GM20000 (cell line): ENCODE measurements at places on chromosomes 11 and 22.

- no peak for DNase-seq
Observed at GRCh38 chr11:42951266-42951665, 360.5 kb upstream of the API5 start.

DNA sequence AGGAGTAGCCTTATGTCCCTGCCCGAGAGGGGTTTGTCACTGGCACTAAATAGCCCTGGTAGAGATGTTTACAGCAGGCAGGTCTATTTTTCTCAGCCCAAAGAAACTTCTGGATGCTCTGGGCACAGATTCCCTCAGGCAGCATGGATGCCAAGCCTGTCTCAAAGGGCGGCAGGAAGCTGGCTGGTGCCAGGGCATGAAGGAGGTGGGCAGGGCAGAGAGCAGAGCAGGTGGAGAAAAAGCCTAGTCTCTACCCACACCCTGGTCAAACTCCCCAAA lies 4.1 kb upstream of the GAS2L1 start:
- DNase-seq, result no peak

DNA sequence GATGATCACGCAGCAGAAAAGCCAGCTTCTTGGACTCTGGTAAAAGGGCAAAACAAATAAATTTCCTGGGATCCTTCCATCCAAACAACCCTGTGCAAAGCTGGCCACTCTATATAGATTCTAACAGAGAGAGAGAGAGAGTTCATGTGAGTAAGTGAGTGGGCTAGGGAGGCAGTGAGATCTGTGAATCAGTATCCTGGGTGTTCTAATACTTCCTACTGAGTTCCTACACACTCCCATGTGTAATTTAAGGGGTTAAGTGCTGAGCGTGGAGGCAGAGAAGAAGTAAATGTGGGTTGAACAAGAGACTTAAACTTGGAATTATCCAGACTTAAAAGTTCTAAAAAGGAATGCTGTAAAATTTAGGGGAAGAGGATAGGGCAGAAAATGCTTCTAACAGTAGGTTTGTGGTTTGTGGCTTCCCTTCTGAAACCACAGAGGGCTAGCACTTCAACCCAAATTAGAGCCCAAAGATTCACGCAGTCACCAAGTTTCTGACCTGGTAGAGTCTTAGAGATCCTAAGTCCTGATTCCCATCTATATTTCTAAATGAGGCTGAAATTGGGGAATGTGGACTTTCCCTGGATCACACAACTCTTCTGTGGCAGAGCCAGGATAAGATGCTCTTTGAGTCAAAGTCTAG lies 413.9 kb downstream of the TENM4 start:
- DNase-seq, result peak; percentile 13

- no peak for DNase-seq
Observed at GRCh38 chr22:23306926-23307325, 126.6 kb downstream of the BCR start.

DNA sequence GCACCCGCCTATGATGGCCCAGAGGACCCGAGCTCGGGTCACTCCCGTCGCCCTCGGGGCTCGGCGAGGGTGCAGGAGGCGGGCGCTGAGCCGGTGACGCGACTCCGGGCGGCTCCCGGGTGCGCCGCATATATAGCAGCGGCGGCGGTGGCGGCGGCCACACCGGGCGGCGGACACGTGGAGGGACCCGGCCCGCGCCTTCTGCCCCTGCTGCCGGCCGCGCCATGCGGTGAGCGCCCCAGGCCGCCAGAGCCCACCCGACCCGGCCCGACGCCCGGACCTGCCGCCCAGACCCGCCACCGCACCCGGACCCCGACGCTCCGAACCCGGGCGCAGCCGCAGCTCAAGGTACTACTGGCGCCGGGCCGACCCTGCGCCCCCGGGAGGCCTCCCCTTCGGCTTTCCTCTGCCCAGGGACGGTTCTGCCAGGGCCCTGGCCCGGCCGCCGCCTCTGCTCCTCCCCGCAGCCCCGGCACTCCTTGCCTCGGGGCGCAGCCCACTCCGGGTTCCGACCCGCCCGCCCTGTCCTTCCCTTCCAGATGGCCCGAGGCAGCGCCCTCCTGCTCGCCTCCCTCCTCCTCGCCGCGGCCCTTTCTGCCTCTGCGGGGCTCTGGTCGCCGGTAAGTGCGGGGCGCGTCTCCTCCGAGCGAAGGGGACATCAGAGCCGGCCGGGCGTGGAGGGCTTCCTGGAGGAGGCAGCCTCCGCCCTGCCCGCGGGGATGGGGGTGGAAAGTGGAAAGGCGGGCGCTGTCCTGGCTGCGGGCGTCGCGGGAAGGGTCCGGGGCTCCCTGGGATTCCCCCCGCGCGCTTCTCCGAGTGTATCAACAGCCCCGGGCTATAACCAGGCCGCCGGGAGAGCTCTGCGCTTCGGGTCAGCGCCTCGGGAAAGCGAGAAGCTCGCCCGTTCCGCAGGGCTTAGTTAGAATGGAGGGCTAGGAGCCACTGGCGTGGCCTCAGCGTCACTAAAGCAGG lies at the start of gene GAL:
Gene GAL (plus strand): TSS at position 160 of the 972 bp plus-strand sequence. CDS start 380 bp downstream, at position 540.
- DNase-seq, result no peak

DNA sequence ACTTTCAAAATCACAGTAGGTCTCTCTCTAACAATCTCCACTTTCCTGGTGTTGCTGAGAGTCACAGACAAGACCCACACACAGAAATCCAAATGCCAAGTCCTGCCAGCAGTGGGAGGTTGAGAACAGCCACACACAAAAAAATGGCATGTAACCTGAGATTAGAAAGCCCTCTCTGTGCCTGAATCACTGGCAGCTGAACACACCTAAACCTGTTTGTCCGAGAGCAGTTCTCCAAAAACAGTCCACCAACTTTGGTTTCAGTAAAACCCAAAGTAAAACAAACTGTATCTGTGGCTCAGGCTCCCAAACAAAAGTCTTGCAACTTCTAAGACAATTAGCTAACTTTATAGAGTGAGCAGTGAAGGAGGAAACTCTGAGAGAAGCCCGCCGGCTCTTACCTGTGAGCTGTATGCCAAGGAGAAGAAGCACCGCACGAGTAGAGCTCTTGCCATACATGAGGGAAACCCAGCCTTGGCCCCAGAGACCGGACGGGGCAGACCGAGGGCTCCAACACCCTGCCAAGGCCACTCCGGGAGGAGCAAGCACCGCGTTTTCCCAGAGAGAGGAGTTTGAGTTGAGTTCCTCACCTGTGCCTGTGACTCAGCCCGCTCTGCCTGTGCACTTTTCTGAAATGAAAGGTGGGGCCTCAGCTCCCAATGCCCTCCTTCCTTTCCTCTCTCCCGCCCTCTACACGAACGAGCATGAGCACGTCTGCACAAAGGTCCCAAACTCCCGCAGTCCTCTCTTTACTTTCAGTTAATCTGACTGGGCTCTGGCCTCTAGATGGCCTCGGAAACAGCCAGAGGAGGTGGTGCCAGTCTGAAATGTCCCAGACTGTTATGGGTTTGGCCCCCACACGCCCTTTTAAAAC lies at the start of gene MPZL2:
Gene MPZL2 (minus strand): TSS at position 603 of the 874 bp plus-strand sequence. CDS start 144 bp downstream, at position 459.
- no peak for DNase-seq

- DNase-seq, result no peak
Observed at GRCh38 chr11:7311903-7312302, 60.2 kb downstream of the SYT9 start.

- no peak for DNase-seq
Observed at GRCh38 chr11:19378814-19379213, 138.1 kb upstream of the E2F8 start.

- DNase-seq, result no peak
Observed at GRCh38 chr11:80986421-80987074, 1545.7 kb upstream of the TENM4 start.

DNA sequence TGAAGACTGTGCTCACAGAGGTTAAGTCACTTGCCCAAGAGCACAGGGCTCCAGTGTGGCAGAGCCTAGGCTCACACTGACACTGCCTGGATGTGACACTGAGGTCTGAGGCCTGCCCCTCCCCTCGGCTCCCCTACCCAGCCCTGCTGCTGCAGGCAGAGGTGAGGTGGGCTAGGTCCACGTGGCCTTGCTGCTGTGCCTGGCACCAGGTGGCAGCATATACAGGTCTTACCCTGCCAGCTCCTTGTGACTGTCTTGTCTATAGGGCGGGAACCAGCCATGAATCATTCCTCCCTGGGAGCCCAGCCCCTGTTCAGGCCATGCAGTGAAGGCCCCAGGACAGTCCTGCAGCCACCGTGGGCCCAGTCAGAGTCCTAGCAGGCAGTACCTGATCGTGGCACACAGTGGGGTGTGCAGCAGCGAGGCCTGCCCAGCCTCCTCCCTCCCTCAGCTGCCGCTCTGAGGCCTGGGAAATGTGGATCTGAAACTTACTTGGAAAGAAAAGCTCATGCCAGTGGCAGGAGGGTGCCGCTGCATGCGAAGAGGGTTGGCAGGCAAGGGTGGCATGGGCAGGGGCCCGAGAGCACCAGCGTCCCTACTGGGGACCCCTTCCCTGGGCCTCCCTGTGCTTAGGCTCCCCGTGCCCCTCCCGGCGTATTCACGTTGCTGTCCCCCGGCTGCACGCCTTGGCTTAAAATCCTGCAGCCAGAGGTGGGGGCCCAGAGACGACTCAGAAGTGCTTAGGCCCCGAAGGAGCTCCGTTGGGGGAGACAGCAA lies 1.2 kb upstream of the CERK start:
- no peak for DNase-seq

GRCh38 chr11:103532133-103532788 lies 423.0 kb downstream of the DYNC2H1 start:
- no peak for DNase-seq

DNA sequence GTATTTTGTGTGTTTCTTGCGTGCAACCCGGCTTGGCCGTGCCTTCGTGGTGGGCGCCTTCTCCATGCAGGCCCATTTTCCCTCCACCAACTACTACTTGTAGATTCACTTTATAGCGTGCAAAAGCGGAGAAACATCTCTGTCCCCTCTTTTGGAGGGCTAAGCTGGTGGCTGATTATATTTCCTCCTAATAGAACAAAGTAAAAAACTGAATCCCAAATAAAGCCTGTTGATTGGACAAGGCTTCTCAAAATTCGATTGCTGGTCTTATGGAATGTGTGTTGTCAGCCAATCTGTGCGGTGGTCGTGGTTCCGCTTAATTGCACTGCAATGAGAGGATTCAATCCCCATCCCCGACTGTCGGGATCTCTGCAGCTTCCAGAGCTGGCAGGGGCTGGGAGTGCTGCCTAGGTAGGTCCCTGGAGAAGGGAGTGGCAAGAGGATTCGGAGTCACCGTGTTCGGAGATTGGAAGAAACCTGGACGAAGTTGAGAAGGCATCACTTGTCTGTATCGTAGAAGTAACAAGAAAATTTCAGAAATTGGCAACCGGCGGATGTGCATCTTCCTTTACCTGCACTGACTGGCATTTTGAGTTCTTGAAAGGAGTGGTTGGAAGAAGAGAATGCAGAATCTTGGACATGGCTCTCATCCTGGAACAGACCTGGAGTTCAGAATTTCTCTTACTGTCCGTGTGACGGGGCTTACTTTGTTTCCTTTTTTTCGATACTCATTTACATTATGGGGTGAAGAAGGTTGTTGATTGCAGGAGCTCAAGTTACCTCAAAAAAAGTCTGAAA lies 1.1 kb downstream of the HMGXB4 start:
- no peak for DNase-seq

GRCh38 chr11:17734418-17734911 lies at the start of gene KCNC1:
Gene KCNC1 (plus strand): TSS chr11:17734781. CDS start chr11:17736003, 1,222 bp downstream.
- peak; percentile 59 for DNase-seq

DNA sequence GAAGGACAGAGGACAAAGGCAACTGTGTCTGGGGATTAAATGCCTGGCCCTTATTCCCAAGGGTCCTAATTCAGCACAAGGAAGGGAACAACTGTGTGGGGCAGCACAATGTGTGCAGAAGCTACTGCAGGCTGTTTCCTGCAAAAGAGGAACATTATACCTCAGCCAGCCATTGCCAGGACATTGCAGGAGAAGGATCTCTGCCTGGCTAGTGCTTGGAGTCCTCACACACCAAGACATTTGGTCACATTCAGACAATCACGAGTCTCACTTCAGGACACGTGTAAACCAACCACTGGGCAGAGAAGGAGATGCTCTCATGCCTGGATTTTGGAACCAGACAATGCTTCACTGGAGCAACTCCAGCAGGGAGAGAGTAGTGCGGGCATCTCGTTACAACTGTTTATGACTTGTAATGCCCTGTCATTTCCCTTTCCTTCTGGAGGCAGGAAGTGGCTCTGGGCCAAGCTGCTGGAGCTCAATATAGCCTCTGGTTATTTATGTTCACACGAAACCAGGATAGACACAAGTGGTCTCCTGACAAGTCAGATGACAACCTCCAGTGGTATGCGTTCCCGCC lies 23.9 kb upstream of the ZC3H12C start:
- no peak for DNase-seq

GRCh38 chr22:39482768-39483167 lies 19.3 kb upstream of the MIEF1 start:
- DNase-seq, result no peak

DNA sequence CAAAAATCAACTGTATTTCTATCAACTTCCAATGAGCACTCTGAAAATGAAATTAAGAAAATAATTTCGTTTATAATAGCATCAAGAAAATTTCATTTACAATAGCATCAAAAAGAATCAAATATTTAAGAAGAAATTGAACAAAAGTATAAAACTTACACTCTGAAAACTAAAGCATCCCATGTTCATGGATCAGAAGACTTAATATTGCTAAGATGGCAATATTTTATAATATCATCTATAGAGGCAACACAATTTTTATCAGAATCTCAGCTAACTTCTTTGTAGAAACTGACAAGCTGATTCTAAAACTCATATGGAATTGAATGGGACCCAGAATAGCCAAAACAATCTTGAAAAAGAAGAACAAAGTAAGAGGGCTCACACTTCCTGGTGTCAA lies 19.9 kb downstream of the NUP160 start:
- no peak for DNase-seq

DNA sequence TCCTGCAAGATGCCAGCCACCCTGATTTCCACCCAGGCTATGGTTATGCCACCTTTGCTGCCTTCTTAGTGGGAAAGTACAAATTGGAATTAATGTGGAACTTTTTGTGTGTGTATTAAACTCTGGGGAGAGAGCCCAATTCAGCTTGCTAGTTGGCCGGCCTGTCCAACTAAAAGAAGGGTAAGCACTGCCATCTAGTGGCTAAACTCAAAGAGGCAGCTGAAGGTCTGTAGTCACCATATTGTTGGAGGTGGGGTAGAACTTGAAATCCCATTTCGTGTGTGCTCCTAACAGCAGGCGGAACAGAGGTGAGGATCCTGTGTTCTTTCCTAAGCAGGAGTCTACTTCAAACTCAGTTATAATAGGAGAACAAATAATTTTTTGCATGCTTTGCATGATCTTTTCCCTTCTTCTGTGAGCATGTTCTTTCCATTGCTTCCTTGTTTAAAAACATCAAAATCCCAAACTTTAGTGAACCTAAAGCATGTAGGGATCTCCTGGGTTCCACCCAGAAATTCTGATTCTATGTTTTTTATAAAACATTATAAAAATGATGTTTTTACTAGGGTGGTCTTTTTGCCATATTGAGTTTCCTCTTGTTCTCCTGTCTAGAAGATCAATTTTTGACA lies 138.8 kb upstream of the SORL1-AS1 start:
- DNase-seq, result peak; percentile 67

DNA sequence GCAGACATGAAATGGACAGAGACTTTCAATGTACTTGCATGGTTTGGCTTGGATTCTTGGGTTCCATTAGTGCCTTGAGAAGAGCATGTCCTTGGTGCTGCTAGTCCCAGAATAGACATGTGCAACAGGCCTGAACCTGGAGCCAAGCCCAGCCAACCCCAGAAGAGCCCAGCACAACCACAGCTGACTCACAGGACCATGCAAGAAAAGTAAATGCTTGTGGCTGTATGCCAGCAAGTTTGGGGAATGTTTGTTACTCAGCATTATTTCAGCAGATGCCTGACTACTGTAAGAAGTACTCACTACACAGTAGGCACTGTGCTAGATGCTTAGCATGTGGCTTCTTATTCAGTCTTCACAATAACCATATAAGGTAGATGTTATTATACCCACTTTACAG lies 39.2 kb upstream of the HMGXB4 start:
- no peak for DNase-seq

GRCh38 chr11:10291801-10292638 lies 2.0 kb downstream of the SBF2 start:
- DNase-seq, result no peak

- DNase-seq, result peak; percentile 76
Observed at GRCh38 chr22:45553351-45554039, 50.8 kb downstream of the FBLN1 start.
